Activated CD4-positive, alpha-beta T cell treated with anti-CD3 and anti-CD28 coated beads for 4 hours (primary cell): ENCODE measurements at places on chromosomes 6 and 20.

DNA sequence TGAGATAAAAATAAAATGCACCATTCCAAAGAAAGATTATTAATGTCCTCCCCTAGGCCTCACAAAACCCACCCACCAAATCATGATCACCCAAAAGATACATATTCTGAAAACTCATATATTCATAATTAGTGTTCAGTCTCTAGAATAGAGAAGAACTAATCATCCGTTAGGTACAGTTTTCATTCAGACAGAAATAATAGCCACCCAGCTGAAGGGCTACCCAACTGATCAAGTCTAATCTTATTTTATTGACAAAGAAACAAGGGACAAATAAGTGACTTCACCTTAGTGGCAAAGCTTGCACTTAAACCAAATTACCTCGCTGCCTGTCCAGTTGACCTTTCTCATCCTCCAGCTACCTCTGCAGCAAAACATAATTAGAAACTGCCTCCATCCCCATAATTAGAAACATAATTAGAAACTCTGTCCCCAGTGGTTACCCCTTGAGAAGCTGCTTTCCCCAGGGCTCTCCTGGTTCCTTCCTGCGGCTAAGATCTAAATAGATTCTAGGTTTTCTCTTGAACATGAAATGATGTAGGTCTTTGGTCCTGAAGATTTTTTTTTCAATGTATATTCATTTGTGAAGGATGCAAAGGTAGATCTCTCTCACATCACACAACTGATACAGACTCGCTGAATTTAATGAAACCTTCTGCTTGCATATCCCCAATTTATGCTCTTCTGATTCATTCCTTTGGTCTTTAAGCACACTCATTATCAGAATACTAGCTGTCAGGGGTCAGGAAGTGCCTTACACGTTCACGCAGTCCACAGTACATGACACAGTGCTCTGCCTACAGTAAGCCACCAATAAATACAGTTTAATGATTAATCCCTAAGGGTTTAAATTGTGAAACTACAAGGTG, 46.3 kb downstream of the HBS1L start:
- no peak for DNase-seq

GRCh38 chr6:17633465-17634188, 33.5 kb downstream of the FAM8A1 start:
- DNase-seq = no peak

GRCh38 chr20:62744741-62745191, 36.1 kb downstream of the NTSR1 start:
- no peak for DNase-seq

DNA sequence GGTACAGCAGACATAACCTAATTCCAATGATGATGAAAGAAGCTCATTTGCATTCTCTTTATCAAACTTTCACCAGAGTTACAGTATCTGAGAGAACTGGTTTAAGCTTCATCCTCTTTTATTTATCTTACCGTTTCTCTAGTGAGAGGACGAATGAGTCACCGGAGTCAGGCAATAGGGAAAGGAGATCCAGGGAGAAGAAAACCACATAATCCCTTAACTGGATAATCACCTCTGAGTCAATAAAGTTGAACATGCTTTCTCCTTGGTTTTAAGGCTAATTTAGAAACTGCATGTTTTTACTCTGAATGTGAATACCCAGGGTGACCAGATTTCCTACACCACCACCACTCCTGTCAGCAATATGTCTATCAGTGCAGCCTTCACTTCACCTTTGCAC, 313.7 kb upstream of the TBX18 start:
- DNase-seq = no peak

DNA sequence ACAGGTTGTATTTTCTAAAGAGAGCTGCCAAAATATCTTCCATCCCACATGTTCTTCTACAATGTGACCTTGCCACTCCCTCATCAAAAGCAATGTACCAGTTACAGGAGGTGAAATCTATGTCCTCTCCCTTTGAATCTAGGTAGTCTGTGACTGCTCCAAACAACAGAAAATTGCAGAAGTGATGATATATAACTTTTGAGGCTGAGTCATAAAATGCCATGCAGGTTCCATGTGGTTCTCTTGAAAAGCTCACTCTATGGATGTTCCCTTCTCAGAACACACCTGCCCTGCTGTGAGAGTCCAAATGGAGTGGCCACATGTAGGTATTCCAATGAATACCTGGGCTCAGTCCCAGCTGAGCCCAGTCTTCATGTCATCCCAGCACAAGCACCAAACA, 16.9 kb upstream of the PHIP start:
- DNase-seq = no peak

- DNase-seq = no peak
Observed at GRCh38 chr6:54559136-54559535, 250.9 kb downstream of the TINAG start.

DNA sequence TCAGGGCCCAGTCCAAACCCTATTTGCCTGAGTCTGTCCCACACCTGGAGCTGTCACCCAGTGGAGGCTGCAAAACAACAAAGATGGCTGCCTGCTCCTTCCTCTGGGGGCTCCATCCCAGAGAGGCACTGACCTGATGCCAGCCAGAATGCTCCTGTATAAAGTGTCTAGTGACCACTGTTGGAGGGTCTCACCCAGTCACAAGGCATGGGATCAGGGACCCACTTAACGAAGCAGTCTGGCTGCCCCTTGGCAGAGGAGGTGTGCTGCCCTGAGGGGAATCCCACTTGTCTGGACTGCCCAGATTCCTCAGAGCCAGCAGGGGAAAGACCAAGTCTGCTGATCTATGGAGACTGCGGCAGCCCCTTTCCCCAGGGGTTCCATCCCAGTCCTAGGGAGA, 241.6 kb downstream of the CDH26 start:
- DNase-seq = no peak

DNA sequence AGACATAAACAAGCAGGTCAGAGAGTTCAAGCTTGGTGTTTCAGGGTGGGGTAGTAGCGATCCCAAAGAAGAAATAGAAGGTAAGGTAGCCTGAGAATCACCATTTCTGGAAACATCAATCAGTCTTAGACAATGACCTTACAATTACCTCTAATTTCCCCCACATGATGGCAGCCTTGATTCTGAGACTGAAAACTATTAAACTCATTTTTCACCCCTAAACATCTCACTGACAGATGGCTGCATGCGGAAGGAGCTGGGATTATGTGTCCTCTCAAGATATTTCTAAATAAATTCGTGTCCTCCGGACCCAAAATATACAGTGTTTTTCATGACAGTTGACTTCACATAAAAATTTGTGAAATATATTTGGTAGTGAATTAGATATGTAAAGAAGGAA, 61.0 kb downstream of the KIF6 start:
- DNase-seq = no peak

GRCh38 chr20:39799366-39799965, 837.3 kb downstream of the DHX35 start:
- no peak for DNase-seq

GRCh38 chr6:127190552-127190951, 72.1 kb downstream of the RSPO3 start:
- no peak for DNase-seq

- DNase-seq = no peak
Observed at GRCh38 chr20:64223526-64224067, 32.0 kb upstream of the PCMTD2 start.

DNA sequence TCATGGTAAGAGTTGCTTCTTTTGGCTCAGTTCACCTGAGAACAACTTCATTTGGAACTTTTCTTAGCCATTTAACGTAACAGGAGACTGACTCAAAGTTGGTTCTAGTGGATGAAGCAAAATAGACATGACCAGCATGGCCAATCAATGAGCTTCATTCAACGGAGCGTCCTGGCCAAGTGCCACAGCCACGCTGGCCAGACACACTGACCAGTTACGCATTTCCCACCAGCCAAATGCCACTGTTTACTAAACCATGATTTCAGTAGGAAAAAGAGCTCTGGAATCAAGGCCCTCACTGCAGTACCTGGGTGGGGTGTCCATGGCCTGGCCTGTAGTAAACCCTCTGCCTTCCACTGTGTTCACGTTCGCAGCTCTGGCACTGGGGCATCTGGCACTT, 80.4 kb downstream of the POPDC3 start:
- no peak for DNase-seq

GRCh38 chr20:50790651-50791277, 4.1 kb upstream of the BCAS4 start:
- peak; percentile 75 for DNase-seq

DNA sequence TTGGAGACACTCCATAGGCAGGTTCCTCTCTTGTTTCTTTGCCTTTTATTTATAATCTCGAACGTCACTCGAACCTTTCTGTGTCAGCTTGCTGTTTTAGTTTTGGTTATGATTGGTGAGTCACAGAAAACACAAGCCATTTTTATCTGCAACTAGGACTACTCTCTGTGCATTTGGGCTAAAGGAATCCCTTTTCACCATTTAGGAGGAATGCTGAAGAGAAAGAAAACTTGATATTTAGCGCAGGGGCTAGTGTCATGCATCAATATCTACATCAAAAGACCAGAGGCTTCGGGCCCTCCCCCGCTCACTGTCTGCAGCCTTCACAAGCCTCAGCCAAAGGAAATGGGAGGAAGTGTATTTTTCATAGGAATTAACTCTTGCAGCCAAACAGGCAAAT, 507.8 kb upstream of the CITED2 start:
- no peak for DNase-seq

DNA sequence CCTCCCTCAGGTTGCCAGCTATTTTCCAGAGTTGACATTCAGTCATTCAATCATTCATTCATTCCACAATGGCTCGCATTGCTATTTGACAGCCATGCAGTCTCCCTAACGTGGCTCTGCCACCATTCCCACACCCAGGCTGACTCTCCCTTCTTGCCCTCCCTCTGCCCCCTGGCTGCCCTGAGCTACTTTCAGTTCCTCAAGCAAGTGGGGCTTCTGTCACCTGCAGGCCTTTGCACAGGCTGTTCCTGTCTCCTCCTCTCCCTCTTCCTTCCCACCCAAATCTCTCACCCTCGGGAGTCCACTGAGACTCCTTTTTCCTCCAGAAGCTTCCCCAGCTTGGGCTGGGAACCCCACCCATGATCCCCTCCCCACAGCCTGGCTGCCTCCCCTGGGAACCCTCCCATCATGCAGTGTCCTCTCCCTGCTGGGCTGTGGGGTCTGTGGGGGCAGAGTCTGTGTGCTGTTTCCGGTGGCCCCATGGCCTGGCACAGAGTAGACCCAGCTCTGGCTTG, 2.6 kb downstream of the PACSIN1 start:
- no peak for DNase-seq

GRCh38 chr6:33392979-33393378, 1.4 kb downstream of the KIFC1 start:
- no peak for DNase-seq

GRCh38 chr6:39018103-39018502, 30.5 kb upstream of the GLP1R start:
- no peak for DNase-seq

- peak; percentile 29 for DNase-seq
Observed at GRCh38 chr6:16700202-16700915, 60.9 kb downstream of the ATXN1 start.

DNA sequence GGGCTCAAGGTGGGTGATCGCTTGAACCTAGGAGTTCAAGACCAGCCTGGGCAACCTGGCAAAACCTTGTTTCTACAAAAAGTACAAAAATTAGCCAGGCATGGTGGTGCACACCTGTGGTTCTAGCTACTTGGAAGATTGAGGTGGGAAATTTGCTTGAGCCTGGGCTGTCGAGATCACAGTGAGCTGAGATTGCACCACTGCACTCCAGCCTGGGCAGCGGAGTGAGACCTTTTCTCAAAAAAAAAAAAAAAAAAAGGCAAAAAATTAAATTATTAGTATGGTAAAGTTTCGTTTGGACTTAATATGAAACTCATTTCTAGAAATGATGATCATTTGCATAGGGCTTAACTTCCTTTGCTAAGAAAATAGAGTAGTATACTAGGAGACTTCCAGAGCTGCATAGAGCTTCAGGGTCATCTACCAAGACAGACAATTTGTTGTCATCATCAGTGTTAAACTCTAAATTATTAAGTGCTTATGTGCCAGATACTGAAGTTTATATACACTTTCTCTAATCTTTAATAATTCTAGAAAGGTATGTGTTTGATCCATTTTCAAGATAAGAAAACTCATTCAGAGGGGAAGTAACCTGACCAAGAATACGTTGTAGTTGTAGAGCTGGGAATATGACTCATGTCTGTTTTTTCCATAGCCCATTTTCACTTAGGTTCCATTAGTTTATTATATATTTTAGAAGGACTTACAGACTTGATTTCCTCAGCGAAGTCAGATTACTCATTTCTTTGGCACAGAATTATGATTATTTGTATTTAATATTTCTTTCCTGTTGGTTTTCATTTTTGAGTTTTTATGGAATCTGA, 84.5 kb downstream of the SLC16A10 start:
- no peak for DNase-seq

GRCh38 chr20:7967199-7967844, 27.1 kb upstream of the HAO1 start:
- DNase-seq = no peak

- no peak for DNase-seq
Observed at GRCh38 chr6:80282913-80283554, 176.6 kb downstream of the BCKDHB start.

- no peak for DNase-seq
Observed at GRCh38 chr20:30284281-30284905, 973.1 kb upstream of the DEFB115 start.

GRCh38 chr6:72654071-72654621, 32.3 kb downstream of the KCNQ5 start:
- DNase-seq = no peak

GRCh38 chr6:31813465-31813849, 1.6 kb downstream of the HSPA1L start:
- no peak for DNase-seq

- no peak for DNase-seq
Observed at GRCh38 chr20:12815778-12816408, 192.9 kb upstream of the SPTLC3 start.

- DNase-seq = no peak
Observed at GRCh38 chr6:36336779-36337241, at the start of gene BNIP5. BNIP5 (minus strand) TSS chr6:36336888; CDS start chr6:36330690, 6,198 bp downstream.

DNA sequence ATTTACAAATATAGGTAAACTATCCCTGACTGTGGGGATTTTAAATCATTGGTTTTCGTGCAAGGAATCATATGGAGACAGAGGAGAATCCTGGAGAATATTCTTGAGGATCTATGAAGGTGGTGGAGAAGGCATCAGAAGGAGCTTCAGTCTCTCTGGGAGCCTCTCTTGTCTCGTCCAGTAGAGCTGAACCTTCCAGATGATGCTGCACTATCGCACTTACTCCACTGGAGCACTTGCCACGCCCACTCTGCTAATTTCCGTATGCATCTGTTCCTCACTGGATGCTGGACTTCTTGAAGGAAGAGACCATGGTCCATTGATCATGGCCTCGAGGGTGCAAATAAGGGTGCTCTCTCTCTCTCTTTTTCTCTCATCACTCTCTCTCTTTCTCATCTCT, 36.8 kb downstream of the C6orf118 start:
- DNase-seq = no peak
